CD4-positive, CD25-positive, alpha-beta regulatory T cell (primary cell): ENCODE measurements at places on chromosomes 2 and 18. TPM values are rescaled to one million over a fixed set of nuclear protein-coding genes. Genes with fewer than 3 reads are reported as not detected.

- no peak for DNase-seq
Measured at GRCh38 chr2:218265626-218266025, 4.3 kb downstream of the AAMP start.

DNA sequence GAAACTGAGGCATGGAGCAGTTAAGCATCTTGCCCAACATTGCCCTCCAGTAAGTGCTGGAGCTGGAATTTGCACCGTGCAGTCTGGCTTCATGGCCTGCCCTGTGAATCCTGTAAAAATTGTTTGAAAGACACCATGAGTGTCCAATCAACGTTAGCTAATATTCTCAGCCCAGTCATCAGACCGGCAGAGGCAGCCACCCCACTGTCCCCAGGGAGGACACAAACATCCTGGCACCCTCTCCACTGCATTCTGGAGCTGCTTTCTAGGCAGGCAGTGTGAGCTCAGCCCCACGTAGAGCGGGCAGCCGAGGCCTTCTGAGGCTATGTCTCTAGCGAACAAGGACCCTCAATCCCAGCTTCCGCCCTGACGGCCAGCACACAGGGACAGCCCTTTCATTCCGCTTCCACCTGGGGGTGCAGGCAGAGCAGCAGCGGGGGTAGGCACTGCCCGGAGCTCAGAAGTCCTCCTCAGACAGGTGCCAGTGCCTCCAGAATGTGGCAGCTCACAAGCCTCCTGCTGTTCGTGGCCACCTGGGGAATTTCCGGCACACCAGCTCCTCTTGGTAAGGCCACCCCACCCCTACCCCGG, 1.3 kb downstream of the PROC start:
- no peak for DNase-seq

GRCh38 chr2:173607606-173608311, 253.1 kb downstream of the CDCA7 start:
- DNase-seq, result no peak

- no peak for DNase-seq
Measured at GRCh38 chr2:47422560-47422959, 19.6 kb downstream of the MSH2 start.

GRCh38 chr2:207182911-207183310, 17.2 kb upstream of the KLF7 start:
- no peak for DNase-seq

DNA sequence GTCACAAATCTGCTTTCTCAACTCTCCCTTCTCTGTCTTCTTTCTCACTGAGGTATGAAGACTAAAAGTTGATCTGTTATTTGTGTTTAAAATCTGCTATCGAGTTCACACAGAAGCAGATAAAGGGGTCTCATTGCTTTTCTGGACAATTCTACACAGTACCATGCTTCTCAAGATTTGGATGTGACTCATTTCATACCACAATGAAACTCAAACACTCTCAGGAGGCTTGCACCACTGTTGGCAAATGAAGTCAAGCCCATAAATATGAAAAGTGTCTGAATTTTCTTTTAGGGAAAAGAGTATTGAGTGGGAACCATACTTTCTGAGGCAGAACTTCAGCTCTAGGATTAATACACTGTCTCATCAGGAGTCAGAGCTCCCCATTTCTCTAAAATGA, 274.6 kb upstream of the CYRIA start:
- DNase-seq, result no peak

GRCh38 chr2:79715338-79715737, 202.5 kb downstream of the CTNNA2 start:
- no peak for DNase-seq

DNA sequence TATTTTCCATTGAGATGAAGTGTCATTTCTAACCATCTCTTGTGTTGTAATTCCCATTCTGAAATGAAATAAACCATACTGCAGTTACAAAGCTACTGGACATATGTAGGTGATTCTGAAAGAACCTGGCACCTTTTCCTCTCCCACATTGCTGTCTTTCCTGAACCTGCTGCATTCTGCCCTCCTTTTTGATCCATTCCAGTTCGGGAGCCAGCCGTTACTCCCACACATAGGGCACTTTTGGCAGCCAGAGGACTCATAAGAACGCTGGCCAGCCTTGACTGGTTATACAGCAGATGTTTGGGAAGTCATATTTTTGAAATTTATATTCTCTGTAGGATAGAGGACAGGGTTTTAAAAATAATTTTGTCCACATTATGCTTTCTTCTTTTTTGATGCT, 369.8 kb upstream of the CDH7 start:
- no peak for DNase-seq

DNA sequence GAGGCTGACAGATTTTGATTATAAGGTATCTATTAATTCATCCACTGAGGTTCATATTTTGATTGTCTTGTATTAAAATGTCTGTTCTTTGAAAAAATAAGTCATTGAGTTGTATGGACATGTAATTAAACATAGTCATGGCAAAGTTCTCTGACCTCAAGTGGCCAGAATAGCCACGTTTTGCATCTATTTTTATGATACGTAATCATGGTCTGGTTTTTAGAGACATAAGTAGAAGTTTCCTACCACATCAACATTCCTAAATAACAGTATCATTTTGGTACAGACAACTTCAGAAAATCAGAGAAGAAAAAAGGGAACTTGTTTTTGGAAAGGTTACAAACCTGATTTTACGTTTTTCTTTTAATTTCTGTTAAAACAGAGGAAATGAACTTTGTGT, 47.6 kb downstream of the COL5A2 start:
- DNase-seq, result no peak

DNA sequence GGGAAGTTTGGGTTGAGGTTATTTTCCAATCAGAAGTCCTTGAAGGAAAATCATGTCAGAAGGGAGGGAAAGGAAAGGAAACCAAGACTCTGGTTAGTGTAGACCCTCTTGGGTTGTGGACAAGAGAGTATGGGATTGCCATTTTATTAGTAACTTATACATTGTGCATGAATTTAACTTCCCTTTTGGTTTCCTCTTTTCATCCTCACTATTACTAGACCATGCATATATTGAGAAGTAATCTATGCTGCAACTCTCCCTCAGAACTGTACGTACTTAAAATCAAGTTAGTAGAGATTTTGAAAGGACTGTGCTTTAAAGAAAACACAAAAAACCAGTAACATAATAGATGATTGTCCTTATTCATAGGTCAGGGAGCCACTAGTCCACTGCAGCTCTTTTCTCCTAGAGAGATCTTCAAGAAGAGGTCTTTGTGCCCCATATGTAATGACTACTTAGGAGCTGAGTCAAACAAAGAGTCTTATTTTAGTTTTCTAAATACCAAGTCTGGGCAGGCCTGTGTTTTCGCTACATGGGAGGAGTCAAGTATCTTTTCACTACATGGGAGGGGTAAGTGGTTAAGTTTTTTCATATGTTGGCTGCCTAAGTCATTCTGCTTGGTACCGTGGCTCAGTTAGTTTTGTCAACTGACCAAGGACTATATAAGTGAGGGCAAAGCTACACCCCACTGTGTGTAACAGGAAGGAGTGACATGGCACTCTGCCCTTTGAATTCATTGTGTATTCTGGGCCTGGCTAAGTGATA, 25.2 kb upstream of the FAM117B start:
- DNase-seq, result no peak

GRCh38 chr2:239689985-239690384, 289.2 kb upstream of the HDAC4 start:
- no peak for DNase-seq

DNA sequence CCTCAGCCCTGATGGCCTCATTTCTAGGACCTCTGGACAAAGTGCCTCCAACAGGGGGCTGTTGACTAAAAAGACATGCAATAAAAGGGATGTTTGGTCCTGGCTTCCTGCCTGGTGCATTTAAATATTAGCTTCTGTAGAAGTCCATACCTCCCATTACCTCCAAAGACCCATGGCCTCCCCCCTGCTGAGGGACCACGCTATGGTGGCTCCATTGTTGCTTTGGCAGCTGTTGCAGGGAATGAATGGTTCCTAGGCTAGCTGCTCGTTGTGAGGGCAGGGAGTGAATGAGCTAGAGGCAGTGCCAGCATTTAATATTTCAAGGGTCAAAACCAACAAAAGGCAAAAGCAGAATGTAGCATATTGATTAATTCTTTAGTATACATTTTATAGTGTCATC, 285.9 kb downstream of the SLC8A1 start:
- no peak for DNase-seq

DNA sequence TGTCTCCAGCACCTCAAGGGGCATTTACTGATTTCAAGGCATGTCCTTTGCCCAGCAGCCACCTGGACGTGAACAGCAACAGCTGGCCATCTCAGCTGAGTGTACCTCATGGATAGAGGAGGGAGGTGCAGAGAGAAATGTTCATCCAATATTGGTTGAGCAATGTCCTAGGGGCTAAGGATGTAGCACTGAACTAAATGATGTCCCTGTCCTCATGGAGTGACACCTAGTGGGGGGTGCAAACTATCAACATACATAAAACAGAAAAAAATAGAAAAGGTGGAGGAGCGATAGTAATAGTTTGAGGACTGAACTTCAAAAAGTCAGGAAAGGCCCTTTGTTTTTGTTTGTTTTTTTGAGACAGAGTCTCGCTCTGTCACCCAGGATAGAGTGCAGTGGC, 4.8 kb upstream of the UGGT1 start:
- no peak for DNase-seq

DNA sequence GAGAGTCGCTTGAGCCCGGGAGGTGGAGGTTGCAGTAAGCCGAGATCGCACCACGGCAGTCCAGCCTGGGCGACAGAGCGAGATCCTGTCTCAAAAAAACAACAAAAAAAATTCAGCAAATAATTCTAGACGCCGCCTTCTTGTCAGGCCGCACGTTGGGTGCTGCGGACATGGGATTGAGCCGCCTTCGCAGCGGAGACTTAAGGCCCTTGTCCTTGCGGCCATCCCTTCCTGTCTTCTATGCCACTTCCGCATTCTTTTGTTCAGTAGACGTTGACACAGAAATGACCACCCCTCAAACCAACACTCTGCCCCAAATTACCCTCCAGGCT, 15.8 kb downstream of the PTPN18 start:
- no peak for DNase-seq

DNA sequence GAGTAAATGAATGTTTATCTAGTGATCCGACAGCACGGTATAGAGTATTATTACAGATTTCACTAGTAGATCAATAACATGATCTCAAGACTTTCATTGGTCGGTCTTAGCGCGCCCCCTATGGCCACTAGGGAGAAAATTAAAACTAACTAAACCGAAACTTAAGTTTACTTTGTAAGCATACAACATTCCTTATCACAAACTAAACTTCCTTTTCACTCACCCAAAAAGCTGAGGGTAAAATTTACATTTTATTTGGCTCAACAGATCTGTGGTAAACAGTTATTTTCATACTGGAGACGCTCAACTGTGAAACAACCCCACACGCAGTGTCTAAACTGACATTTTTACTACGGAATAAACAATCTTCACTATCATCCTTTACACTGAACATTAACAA, 215.6 kb upstream of the MAP2 start:
- no peak for DNase-seq

Gene C2orf78
- not detected for total RNA-seq

Gene TRIM54
- not detected for total RNA-seq

Gene TEX261
- 37.8 TPM for total RNA-seq

Gene LDAH
- total RNA-seq, result 16.8 TPM

Gene FZD7
- total RNA-seq, result 0.42 TPM

Gene FEV
- total RNA-seq, result not detected

Gene AGXT
- total RNA-seq, result not detected

Gene KCNG2
- not detected for total RNA-seq
